ENCODE measurements at places on chromosomes 1 and 21. TPM values are rescaled to one million over a fixed set of nuclear protein-coding genes. Genes with fewer than 3 reads are reported as not detected.

- DNase-seq: no peak
Measured at GRCh38 chr21:36347278-36347961, 27.4 kb downstream of the MORC3 start.

DNA sequence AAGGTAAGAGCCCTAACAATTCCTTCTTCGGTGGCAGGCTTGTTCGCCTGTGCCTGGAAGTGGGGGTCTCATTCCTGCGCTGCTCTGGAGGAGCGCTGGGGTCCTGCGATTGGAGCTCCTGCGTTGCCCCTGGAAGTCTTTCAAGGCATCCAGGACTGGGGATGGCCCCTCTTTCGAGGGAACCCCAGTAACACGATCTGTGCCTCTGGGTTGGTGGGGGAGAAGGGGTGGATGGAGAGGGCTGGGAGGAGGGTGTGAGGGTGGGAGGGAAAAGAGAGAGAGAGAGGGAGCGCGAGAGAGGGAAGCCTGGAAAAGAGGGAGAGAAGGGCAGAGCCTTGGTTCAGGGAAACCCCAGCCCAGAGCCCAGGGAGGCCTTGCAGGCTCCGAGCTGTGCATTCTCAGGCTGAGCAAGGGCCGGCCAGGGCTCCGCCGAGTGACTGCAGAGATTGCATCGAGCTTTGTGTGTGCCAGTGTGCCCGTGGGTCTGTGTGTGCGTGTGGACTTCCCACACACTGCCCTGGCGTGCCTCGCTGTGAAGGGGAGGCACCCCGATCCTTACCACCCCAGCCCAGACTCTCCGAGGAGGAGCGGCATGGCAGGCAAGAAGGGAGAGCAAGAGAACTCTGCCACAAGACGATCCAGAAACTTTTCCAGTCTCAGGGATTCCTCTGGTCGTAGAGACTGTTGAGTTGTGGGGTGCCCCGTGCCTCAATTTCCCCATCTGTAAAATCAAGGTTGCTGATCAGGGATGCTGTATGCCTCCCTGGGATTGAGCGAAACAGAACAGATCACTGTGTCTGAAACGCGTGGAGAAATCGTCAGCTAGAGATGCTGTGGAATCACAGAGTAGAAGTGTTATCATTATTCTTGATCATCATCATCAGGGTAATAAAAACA lies 619 bp downstream of the BCL9 start:
- no peak for DNase-seq

DNA sequence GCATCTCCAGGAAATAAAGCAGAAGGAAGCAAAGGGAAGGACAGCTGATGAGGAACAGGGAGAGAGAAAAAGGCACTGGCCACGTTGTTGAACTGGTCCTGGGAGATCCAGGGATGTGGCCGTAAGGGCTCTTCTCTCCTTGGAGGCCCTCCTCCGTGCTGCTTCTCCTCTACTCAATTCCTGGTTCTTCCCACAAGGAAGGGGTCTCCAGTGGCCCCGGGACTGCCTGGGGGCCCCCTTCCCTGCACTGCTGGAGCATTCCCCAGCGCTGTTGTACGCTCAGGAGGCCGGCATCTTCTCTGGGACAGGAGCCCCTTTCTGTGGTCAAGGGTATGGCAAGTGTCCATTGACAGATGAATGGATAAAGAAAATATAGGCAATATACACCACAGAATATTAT lies 88.5 kb upstream of the TLR5 start:
- no peak for DNase-seq

DNA sequence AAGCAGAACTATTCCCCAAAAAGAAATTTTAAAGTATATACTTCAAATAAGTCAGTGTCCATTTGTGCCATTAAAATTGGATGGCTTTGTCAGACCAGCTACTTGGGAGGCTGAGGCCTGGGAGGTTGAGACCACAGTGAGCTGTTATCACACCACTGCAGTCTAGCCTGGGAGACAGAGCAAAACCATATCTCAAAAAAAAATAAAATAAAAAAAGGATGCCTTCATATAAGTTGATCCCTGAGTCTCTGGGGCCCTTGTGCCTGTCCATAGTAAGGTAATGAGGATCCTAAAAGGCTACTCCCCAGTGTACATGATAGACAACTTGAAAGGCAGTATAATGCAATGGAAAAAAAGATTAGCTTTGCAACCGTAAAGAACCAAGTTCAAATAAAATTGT lies 81.2 kb upstream of the BARHL2 start:
- no peak for DNase-seq

Gene S100A8
- not detected for total RNA-seq

- no peak for DNase-seq
Measured at GRCh38 chr1:89331890-89332289, 32.0 kb upstream of the GBP6 start.

Gene TLR5
- total RNA-seq: not detected

Data from activated T-helper 1 cell treated with anti-CD3 and anti-CD28 coated beads, Interleukin-12 subunit alpha, Interleukin-12 subunit beta, Interleukin-2, Interleukin-4 antibody, amounts not matched to agents 30 ng/mL and 10 ng/mL and 1 ng/mL, durations not matched to agents 14 hours and 24 hours and 36 hours (primary cell).